Bone marrow (tissue), 2 donors: ENCODE measurements at places on chromosomes 16 and 17.

DNA sequence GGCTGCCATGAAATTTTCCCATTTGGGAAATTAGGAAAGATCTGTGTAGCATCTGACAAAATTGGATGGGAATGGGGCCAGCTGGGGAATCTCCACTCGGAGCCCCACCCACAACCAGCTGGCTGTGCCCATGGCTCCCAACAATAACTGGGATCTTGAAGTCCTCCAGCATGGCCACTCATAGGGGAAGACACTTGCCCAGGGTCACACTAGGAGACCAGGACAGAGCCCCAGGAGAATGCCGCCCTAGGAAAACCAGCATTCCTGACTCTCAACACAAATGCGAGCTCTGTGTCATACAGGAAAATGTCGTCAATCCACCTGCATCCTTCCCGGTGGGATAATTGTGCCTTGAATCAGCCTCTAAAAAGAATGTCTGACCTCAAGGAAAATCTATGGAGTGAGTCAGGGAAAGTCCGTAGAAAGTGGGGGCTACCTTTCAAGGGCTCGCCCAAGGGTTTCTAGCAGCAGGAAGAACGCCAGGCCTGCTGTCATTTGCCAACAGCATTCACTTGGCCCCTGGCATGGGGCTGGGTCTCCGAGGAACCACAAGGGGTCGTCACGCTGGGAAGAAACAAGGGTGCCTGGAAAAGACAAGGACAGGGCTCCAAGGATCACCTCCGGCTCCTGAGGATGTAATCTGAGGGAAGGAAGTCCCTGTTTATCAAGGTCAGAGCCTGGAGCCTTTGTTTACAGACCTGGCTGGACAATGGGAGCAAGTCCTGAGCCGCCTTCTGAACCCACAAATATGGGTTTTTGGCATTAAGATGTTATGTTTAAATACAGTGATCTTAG lies 15.9 kb downstream of the CDH5 start:
- DNase-seq = no peak

DNA sequence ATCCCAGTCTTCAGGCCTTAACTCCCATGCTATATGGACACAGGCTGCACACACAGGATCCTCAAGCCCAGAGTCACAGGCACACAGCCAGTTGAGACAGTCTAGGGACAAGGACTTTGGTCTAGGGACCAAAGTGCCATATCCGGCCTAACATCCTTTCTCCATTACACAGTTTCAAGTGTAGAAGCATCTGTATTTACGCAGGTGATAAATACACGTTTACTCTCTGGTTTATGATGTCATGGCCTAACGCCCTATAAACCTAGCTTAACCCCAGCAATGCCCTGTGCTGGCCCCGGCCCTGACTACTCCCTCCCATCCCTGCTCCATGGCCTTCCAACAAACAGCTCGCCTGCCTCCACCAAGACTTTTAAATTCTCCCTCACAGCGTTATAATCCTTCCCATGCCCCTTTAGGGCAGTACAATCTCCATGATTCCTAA lies 17.1 kb downstream of the CUEDC1 start:
- DNase-seq = no peak

DNA sequence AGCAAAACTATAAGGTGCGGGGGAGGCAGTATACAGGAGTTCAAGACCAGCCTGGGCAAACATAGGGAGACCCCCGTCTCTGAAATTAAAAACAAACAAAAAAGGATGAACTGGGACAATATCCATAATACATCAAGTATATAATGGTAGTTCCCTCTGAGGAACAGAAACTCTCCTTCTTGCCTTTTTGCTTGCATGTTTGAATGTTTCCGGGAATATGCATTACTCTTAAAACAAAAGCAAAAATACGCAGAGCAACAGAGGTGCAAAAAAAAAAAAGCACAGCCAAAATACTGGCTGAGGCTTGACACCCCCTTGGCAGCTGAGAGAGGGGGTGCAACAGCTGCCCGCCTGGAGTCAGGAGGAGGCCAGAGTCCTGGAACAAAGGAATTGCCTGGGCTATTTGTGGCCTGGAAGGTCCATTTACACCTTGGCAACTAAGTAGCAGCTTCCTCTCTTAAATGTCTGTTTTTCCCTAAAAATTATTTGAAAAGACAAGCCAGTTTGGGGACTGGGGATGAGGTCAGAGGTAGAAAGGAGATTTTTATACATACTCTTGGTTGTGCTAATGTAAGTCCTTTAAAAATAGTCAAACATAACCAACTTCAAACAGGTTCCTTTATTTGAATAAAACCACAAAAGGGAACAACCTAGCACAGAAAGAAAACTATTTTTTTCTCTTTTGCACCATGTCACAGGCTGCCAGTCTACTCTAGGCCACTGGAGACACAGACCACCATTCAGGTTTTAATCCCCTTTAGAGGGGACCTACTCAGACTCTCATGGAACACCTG lies 19.5 kb downstream of the USP7 start:
- DNase-seq = no peak

GRCh38 chr17:63932721-63933120 lies 590 bp upstream of the CD79B start:
- DNase-seq = no peak

DNA sequence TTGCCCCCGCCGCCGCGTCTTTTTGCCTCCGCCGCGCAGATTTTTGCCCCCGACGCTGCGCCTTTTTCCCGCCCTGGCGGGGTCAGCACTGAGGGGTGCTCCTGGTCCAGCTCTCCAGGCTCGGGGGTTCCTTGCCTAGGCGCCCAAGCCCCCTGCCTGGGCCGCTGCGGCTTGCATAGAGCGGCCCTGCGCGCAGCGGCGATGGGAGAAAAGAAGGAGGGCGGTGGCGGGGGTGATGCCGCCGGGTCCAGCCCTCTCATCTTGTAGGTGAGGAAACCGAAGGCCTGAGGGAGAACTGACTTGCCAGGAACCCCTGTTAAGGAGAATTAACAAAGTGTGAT lies 330.8 kb upstream of the WSB1 start:
- no peak for DNase-seq

GRCh38 chr17:49508866-49509587 lies 13.9 kb downstream of the NGFR start:
- no peak for DNase-seq

DNA sequence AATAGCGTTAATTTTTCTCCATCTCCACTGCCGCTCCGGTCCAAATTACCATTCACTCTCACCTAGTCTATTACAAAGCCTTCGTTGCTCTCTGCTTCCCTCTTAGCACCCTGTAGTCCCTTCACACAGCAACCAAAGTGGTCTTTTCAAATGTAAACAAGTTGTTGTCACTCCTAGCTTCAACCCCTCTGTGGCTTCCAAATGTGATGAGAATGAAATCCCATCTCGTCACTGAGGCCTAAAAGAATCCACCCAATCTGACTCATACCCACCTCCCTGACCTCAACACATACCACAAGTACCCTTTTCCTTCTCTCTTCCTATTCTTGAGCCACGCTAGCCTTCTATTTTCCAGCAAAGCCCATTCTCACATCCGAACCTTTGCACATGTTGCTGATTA lies 2.2 kb upstream of the PELP1 start:
- DNase-seq = no peak

DNA sequence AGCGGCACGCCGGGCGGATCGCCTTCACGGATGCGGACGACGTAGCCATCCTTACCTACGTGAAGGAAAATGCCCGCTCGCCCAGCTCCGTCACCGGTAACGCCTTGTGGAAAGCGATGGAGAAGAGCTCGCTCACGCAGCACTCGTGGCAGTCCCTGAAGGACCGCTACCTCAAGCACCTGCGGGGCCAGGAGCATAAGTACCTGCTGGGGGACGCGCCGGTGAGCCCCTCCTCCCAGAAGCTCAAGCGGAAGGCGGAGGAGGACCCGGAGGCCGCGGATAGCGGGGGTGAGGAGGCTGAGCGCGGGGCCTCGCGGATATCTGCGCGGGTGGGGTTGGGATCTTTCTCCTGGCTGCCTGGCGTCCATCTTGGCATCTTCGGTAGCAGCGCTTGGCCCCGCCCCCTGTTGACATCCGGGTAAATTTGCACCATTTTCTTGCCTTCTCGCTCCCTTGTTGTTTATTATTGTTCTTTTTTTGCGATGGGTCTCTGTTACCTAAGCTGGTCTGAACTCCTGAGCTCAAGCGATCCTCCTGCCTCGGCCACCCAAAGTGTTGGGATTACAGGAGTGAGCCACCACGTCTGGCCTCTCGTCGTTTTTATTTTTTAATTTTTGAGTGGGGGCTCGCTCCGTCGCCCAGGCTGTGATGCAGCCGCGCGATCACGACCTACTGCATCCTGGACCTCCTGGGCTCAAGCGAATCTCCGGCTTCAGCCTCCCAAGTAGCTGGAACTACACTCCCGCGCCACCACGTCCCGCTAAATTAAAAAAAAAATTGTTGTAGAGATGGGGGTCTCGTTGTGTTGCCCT lies 898 bp downstream of the TERF2IP start:
- peak; percentile 61 for DNase-seq

DNA sequence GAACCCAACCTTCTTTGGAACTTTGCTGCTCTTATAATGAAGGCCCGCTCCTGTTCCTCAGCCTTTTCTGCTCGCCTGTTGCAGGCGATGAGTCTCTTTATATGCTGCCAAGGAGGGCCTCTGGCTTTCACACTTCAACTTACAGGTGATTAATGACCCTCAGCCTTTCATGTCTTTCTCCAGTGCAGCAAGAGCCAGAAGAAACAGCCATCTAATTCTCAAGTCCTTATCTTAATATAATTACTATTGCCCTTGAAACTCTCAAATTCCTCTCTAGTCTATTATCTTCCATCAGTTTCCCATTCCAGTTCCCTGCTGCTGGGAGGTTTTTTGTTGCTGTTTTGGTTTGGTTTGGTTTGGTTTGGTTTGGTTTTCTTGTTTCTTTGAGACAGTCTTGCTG lies 121.8 kb upstream of the MED13 start:
- no peak for DNase-seq

GRCh38 chr17:73924909-73925186 lies 278.6 kb upstream of the RPL38 start:
- no peak for DNase-seq

DNA sequence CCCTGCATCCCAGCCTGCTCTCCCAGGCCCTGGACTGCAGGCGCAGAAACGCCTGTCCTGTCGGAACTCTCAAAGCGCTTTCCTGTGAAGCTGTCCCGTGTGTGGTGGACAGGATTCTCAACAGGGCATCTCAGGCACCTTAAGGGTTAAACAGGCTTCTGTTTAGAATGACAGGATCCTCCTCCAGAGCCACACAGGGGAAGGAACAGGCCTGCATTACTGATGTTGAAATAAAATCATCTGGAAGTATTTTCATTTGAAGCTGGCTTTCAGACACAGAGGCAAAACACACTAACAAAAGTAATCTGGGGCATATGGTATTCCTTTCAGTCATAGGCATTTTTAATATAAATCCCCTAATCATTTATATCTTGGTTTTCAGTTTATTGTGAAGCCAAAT lies 7.4 kb downstream of the HS3ST3A1 start:
- no peak for DNase-seq

- no peak for DNase-seq
These were observed 68.6 kb upstream of the CBX4 start for GRCh38 chr17:79907850-79908249.

- no peak for DNase-seq
These were observed 71.9 kb upstream of the GAS7 start for GRCh38 chr17:10270258-10270657.

DNA sequence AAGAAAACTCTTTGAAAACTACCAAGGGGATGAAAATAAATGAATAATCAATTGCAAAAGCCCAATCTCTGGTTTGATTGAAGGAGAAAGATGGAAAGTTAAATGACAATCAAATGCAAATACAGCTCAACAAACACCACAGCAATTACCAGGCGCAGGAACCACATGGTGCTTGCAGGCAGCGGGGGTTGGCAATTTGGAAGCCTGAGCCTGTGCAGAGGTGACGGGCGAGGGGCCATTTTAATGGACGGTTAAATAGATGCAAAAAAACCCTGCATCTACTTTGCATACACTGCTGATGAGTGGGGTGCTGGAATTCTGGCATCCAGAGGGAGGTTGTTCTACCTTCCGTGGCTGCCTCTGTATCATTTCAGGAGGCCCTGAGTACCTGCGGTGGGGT lies 4.8 kb upstream of the SEZ6 start:
- no peak for DNase-seq

GRCh38 chr16:88456356-88457292 lies 3.5 kb downstream of the ZFPM1 start:
- DNase-seq = no peak

- peak; percentile 49 for DNase-seq
These were observed 667 bp downstream of the PSMD3 start for GRCh38 chr17:39981207-39981741.

- no peak for DNase-seq
These were observed 48.2 kb downstream of the IGF2BP1 start for GRCh38 chr17:49045376-49045775.

GRCh38 chr16:31063843-31064611 lies 10.0 kb downstream of the ZNF668 start:
- no peak for DNase-seq

GRCh38 chr16:4064950-4065352 lies 51.3 kb downstream of the ADCY9 start:
- DNase-seq = no peak

DNA sequence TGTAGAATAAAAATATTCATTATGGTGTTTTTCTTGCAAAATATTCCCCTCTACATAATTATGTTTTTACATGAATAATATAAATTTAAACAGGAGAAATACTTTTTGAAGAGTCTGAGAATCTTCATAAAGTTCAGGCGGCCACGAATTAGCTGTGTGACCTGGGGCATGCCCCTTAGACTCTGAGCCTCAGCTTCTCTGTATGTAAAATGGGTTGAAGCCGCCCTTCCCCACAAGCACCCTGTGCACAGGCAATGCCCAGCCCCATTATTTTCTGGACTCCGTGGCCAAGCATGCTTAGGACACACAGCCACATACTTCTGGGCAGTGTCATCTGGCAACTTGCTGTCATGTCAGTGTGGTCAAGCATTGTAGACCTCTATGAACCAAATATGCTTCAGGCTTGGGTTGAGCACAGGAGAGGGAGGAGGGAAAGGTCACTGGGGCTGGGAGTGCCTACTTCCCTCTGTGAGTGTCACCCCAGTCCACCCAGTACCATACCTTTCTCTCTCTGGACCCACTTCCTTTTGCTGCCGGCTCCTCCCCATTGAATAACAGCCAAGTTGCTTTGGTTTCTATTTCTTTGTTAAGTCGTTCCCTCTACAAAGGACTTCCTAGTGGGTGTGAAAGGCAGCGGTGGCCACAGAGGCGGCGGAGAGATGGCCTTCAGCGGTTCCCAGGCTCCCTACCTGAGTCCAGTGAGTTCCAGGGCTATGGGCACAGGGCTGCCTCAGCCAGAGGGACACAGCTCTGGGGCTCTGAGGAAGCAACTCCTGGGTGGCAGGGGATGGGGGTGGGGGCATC lies at the start of gene LGALS9:
TSS of gene LGALS9 (plus strand) at position 582 of the 804 bp plus-strand sequence. CDS start at position 660, 78 bp downstream.
- peak; percentile 54 for DNase-seq
